GM12892 (cell line): ENCODE measurements at places on chromosomes 1 and 21.

DNA sequence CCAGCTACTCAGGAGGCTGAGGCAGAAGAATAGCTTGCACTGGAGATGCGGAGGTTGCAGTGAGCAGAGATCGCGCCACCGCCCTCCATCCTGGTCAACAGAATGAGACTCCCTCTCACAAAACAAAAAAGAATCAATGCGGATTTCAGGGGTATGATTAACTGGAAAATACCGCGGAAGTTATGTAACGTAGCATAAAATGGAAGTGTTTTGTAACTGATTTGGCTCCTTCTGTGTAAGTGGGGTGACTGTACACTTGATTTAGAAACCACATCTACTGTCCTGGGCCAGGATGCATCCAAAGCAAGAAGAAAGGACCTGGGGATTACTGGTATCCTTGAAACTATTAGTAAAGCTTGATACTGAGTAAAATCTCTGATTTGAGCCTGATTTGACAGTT is 3.1 kb upstream of the VAMP4 start:
- no peak for DNase-seq

GRCh38 chr1:101221945-101222429 is 14.8 kb upstream of the S1PR1 start:
- DNase-seq, result peak; percentile 41

DNA sequence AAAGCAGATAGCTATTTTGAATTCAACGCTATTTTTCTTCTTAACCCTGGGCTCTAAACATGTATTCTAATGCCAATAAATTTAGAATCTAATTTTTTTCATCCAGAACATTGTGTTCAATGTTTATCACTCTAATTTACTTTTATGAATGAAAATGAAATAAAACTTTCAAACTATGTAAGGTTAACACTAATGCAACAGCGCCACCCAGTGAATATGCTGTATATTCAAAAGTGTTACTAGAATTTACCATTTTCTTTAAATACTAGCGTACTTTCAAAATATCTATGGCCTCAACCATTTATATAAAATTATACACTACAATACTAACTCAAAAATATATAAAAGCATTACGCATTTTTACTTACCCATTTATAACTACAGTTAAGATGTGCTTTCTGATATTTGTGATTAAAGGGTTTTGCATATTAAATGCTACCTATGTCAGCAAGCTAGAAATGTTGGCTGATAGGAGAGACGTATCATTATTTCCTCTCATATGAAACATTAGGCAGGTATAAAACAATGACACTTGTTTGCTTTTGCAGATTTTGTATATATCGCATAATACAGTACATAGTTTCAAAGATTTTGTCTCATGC is 5.9 kb upstream of the NUF2 start:
- no peak for DNase-seq

DNA sequence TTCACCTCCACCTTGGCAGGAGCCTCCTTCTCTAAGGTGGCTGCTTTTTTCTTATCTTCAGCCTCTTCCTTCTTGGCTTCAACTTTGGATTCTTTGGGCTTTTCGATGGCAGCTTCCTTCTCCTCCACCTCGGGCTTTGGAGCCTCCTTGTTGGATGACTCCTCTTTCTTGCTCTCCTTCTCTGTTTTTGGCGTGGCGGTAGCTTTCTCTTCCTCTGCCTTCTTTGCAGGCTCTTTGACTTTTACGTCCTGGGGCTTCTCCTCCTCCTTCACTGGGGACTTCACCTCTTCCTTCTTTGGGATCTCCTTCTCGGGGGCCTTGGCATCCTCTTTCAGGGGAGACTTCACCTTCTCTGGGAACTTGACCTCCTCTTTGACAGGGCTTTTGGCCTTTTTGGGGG is 13.9 kb upstream of the CD2 start:
- DNase-seq, result no peak

GRCh38 chr1:231335663-231336602 is 1.7 kb downstream of the EXOC8 start:
- DNase-seq, result no peak

GRCh38 chr1:6822530-6823359 is 37.5 kb downstream of the CAMTA1 start:
- no peak for DNase-seq

- no peak for DNase-seq
Measured at GRCh38 chr1:183241471-183241870, 55.4 kb downstream of the LAMC2 start.

DNA sequence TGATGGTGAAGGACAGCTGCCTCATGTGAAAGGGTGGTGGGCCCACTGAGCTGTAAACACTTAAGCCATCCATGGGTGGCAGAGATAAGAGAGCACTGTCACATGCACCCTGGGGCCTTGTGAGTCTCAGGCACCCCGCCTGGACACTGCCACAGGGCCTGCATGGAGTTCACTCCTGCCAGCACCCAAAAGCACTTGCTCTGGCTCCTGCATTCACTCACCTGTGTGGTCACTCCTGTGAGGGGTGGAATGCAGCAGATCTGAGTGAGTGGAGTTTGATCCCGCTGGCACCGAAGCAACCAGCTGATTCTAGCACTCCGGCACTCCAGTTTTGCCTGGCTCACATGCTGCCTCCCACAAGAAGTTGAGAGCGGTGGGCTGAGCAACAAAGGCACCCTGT is 1142.1 kb upstream of the PRMT6 start:
- no peak for DNase-seq

DNA sequence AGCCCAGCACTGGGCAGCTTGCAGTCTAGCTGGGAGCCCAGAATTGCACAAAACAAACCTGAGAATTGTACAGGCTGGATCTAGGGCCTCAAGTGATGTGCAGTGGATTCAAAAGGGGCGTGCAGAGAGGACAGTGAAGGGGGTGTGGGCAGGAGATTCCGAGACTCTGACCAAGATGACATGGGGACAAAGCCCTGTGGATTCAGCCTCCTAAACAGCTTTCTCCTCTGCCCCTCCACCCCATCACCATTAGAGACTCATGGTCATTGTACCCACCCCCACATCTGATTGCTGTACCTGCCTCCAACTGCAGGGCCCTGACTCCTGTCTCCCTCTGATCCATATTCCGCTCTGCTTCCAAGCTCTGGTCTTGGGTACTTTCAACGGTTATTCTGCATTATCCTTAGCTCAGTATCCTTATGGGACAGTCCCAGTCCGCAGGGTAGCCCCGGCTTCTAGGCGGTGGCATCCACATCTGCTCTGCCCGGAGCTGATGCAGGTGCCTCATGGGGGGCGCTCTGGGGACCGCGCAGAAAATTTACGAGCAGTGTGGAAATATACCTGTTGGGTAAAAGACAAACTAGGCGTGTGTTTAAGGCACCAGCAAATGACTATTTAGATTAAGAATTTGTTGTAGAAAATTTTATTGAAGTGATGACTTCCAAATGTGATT is 1.7 kb upstream of the BMP8A start:
- DNase-seq, result no peak

GRCh38 chr21:30676737-30677136 is 34.1 kb downstream of the KRTAP20-3 start:
- no peak for DNase-seq

DNA sequence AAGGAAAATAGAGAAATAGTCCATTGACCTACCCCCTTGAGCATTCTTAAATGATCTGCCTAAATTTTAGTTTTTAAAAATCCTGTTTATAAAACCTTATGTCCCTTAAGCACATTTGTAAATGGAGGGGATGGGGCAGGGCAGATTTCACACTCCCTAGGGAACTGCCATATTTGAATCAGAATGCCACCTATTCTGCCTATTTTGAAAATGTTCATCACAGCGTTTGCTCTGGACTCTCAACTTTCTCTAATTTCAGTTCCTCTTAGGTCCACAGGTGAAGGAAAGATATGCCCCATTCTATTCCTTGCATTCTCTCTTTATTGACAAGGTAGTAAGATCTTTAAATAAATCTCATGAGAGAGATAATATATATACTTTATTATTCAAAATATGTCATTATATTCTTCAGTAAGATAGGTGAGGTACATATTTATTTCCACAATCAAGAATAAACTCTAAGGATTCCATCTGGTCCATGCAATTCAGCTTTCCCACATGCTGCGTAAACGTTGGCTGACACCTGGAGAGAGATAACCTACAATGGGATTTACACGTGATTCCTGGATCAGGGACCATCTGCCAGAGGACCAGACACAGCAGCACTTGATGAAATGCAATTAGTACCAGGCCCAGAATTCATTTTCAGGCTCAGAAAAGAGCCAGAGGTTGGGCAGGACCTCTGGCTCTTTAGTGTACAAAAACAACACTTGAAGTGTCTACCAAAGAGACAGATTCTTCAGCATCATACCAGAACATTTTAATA is 1.2 kb upstream of the LPGAT1 start:
- DNase-seq, result no peak

GRCh38 chr1:159982280-159982679 is 28.2 kb upstream of the SLAMF9 start:
- DNase-seq, result no peak

- no peak for DNase-seq
Measured at GRCh38 chr1:8525216-8525557, 207.3 kb downstream of the SLC45A1 start.

DNA sequence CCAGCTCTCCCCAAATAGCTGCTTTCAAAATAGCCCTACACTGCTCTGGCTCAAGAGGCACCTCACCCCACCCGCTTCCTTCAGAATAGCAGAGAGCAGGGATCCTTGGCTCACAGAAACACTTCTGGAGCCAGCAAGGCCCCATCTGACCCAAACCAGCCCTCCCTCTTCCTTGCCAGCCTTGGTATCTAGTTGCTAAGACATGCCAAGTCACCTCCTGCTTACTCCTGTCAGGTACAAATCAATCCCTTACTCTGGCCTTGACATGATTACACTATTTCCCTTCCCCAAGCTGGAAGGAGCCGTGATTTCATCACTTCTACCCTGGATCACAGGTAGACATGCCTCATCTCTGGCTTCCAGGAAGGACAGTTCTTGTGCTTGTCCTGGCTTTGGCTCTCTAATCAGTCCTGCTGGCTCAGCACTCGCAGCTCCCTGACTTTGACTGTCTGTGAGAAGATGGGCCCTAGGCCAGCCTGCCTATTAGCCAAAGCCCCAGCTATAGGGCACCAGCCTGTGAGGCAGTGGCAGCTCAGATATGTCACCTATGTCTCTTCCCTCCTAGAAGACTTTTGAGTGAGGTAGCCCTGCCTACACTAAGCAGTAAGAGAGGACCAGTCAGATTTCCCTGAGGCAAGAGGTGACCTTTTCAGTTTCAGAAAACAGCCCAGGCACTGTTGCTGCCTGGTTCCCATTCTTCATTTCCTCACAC is 8.9 kb upstream of the MUTYH start:
- no peak for DNase-seq

DNA sequence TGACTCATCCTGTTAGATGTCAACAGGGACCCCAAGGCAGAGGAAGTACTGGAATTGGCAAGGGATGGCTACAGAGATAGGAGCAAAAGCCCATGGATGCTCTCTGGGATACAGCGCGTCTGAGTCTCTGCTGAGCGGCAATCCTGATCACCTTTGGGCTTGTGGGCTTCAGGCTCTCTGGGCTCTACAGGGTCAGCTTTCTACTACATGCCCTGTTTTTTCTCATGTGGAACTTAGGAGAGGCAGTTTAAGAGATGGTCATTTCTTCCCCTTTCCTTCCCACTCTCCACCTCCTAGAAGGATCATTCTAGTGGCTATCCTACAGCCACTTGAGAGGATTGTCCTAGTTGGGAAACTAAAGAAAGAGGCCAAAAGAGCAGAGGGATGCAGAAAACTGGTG is 1.3 kb downstream of the LINGO4 start:
- DNase-seq, result no peak

DNA sequence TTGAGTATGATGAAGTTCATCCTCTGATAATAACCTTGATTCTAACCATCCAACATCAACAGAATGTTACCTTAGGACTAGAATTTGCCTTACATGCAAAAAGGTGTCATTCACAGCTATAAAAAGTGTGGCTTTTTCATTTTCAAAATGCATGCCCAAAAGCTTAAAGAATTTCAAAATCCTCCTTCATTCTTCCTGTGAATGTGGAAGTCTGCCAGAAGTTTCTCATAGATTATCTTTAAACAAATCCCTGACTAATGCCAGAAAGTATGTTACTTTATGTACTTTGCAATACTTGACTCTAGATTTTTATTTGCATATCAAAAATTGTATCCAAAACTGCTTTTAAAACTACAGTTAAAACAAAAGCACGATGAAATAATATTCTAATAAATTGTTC is 270.6 kb upstream of the ZRANB2 start:
- no peak for DNase-seq

- no peak for DNase-seq
Measured at GRCh38 chr1:118661769-118662320, 326.3 kb downstream of the TBX15 start.

GRCh38 chr1:48254254-48254653 is 31.7 kb downstream of the SLC5A9 start:
- DNase-seq, result no peak

GRCh38 chr1:24925963-24926362 is 4.1 kb downstream of the RUNX3 start:
- DNase-seq, result no peak

DNA sequence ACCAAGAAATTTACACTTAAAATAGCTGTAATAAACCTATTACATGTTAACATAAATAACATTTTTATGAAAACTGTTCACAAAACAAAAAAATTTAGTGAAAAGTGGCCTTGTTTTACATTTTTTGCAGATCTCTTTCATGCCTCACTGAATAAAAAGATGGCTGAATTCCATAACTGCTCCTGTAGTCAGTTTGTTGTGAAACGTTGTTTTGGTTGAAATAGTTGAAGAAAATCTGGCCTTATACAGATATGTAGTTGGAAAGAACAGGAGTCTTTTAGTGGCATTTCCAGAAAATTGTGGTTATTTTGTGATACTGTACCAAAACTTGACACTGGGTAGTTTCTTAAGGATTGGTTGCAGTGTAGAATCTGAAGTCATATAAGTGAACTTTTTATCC is 18.1 kb downstream of the ITSN1 start:
- DNase-seq, result no peak

GRCh38 chr1:151443846-151444782 is 15.2 kb downstream of the POGZ start:
- peak; percentile 37 for DNase-seq

- no peak for DNase-seq
Measured at GRCh38 chr1:95169548-95169947, 52.4 kb downstream of the TLCD4 start.

- no peak for DNase-seq
Measured at GRCh38 chr1:145782272-145783099, 41.4 kb downstream of the RNF115 start.

- DNase-seq, result no peak
Measured at GRCh38 chr1:7104339-7104738, 319.1 kb downstream of the CAMTA1 start.
